ENCODE measurements at places on chromosomes 6 and 20.
A peak's percentile ranks its signal among the peaks of the same experiment; 100 is the strongest.

GRCh38 chr6:75531174-75531573 lies 37.6 kb upstream of the FILIP1 start:
- DNase-seq = no peak

DNA sequence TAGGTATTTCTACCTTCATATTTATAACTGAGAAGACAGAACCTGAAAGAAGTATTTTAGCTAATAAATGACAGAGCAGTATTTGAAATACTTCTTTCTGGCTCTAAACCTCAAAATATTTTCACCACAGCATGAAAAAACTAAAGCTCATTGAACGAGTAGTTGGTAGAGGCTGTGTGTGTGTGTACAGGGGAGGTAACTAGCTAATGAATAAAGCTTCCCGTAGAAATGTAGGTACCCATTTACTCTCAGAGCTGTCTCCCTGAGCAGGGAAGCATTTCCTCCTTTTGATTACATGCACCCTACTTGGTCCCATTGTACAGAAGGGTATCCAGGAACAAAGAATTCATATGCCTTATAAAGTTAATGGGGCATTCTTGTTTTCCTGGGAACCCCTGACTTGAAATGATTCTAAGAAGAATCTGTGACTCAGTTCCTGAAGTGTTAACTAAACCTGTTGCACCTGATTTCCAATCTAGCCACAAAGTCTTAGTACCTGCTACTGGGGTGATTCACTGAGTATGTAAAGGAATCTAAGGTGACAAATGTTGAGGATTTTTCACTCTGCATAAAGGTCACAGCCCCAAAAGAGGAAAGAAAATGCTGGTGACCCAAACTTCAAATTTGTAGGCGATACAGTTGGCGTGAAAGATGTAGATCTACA lies 12.5 kb downstream of the CRYBG1 start:
- DNase-seq = peak; percentile 82

DNA sequence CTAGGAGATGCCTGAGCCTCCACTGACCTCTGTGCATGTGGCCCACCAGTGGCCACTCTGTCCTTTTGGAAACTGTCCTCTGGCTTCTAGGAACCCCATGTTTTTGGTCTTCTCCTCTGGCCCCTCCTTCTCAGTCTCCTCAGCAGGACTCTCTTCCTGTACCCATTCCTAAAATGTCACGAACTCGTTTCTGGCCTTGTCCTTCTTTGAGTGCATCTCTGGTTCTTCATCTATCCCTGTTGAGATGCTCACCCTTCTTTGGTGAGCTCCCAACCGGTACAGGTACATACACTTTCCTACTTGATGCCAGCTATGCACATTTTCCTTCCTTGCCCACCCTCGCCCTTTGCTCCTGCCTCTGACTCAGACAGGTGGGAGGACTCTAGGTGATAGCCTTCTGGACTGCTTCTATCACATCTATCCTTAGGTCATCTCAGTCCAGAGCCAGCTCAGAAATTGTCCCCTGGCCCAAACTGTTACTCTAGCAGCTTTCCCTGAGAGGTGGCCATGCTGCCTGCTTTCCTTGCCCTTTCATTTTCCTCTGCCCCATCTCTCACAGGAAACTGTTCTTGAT lies 14.8 kb upstream of the NNAT start:
- no peak for DNase-seq

- DNase-seq = no peak
Observed at GRCh38 chr20:26154224-26154623, 457.6 kb upstream of the ZNF337 start.

DNA sequence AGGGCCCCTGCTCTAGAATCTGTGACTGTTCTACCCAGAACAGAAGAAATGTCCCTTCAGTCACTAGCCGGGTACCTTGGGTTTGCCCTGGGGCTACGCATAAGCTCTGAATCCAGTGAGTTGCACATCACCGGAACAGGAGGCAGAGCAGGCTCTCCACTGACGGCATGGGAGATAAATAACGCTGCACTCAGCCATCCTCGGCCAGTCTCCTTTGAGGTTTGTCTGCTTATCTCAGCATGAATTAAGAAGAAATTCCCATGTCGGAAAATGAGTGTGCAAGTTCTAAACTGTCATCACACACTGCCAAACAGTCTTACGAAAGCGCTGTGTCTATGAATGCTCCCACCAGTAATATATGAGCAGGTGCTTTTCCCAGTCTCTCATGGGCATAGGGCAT lies 90.8 kb downstream of the FAM50B start:
- no peak for DNase-seq

- DNase-seq = no peak
Observed at GRCh38 chr6:21180800-21181337, 412.7 kb upstream of the SOX4 start.

GRCh38 chr6:107815846-107816245 lies 8.3 kb downstream of the SCML4 start:
- no peak for DNase-seq

GRCh38 chr6:110319843-110320242 lies 38.3 kb downstream of the METTL24 start:
- DNase-seq = no peak

- no peak for DNase-seq
Observed at GRCh38 chr6:20838113-20838512, 303.9 kb downstream of the CDKAL1 start.

Data from epithelial cell of prostate (primary cell).